ENCODE measurements at places on chromosomes 16 and 17.

DNA sequence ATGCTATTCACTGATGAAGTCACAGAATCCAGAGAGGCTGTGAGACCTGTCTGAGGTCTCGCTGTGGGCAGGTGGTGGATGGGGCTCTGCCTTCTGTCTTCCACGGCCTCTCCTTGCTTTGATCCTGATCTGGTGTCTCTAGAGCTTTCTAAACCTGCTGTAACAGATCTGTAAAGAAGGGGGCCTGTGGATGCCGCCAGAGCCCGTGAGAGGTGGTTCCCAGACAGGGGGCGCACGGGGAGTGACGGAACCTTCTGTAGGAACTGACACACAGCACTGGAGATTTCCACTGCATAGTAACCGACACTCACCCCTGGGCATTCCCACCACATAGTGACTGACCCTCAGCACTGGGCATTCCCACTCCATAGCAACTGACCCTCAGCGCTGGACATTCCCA, 16.0 kb downstream of the CBFA2T3 start:
- DNase-seq, result no peak

DNA sequence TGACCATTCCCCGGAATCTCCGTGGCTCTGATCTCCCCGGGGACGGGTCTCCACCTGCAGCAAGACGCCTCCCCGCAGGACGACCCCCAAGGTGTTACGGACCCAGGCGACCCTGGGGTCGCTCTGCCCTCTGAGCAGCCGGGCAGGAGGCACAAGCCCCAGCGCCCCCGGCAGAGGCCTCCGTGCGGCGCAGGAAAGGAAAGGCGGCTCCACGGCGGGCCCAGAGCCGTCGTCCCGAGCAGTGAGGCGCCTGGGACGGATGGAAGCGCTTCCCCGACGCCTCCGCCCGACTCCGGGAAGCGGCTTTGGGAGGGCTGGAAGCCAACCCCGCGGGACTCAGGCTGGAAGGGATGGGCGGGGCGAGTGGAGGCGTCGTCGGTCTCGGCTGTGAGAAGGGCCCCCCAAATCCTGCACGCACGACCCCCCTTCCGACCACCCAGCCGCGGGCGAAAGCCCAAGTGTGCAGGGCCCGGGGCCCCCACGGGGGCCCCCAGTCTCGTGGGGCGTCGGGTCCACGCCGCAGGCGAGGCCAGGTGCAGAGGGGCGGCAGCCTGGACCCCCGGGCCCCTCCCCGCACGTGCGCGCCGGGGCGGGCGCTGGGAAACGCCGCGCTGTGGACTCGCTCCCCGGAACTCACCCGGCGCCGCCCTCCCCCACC, 32.7 kb upstream of the RPH3AL start:
- DNase-seq, result no peak

DNA sequence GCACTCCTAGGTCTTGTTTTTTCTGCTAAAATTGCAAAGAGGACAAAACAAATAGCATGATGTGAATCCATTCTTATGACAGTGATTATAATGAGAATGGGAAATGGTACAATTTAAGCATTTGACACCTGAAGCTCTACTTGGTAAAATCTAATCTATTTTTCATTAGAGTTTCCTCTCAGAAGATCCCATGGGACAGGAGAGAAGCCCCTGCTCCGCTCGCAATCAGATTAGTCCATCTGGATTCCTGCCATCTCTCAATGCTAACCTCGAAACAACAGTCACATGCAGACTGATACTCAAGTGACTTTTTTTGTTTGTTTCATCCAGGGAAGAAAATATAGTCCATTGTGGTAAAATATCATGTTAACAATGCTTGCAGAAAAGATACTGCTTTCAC, 107.4 kb upstream of the TOM1L1 start:
- no peak for DNase-seq

DNA sequence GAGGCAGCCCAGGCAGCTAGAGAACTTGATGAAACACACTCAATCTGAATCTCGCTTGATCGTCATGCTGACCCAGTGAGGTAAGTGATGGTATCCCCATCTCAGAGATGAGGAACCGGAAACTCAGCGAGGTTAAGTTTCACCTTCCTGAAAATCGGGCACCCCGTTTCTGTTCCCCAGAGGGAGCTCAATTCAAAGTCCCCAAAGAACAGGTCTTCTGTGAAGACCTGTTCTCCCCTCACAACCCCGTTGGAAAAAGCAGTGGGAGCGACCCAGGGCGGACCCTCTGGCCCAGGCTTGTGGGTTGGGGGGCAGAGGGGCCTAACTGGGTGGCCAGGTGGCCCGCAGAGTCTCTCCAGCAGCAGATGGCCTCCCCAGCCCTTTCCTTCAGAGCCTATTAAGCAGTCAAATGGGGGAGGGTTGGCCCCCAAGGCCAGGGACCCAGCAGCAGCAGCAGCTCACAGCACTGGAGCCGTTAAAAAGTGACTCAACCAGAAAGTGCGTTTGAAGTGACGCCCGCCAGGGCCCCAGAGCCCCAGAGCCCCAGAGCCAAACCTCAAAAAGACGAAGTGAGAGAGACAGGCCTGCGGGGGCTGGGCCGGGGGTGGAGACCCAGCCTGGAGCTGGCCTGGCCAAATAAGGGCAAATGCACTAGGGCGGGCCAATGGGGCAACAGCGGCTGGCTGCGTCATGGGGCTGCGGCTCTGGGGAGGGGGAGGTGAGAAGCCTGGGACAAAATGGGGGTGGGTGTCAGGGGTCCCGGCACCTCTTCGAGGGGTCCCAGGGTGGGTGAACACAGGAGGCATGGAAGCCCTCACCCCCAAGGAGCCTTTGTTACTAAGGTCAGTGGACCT, 9.2 kb upstream of the TSPOAP1 start:
- peak; percentile 83 for DNase-seq

- no peak for DNase-seq
These were observed 49.1 kb downstream of the PHLPP2 start for GRCh38 chr16:71675380-71675779.

DNA sequence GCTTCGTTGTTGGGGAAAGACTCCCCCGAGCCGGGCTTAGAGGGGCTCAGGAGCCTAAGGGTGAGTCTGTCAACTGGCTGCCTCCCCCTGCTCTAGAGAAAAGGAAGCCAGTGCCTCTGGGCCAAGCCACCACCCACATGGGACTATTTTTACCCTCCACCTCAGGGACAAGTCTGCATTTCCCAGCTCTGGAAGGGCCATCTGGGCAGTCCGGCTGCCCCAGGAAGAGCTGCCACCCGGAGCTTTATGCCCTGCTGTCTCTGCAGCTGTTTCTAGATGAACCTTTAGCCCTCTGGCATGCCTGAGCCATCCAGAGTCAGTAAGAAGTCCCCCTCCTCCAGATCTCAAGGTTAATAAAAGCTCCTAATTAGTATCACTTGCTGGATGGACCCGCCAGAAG, 5.3 kb upstream of the RPRML start:
- DNase-seq, result no peak

All from fibroblast of pulmonary artery (primary cell).